ENCODE measurements at places on chromosomes 7 and 10.

DNA sequence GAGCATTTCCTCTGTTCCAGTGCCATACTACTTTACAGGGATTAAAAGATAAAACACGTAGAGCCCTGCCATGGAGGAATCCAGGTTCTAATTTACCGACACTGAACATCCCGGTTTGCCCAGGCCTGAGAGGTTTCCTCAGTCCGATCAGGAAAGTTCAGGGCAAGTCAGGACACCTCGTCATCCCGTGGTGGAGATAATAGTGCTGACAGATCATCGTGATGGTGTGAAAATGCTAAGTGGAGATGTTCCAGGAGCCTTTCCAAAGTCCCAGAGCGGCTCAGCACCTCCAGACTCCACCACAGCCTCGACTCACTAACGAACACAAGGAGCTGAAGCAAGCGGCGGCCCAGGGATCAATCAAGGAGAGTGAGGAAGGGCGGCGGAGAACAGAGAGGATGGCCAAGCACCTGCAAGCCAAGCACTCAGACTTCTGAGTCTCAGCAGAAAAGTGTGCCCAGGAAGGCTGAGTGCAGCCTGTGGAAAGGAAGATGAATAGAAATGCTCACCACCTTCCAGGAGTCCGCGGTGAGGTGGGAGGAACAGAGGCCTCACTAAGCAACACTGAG is 103.7 kb upstream of the VWC2 start:
- no peak for DNase-seq

- DNase-seq, result no peak
Measured at GRCh38 chr10:63671317-63671937, 150.2 kb downstream of the REEP3 start.

DNA sequence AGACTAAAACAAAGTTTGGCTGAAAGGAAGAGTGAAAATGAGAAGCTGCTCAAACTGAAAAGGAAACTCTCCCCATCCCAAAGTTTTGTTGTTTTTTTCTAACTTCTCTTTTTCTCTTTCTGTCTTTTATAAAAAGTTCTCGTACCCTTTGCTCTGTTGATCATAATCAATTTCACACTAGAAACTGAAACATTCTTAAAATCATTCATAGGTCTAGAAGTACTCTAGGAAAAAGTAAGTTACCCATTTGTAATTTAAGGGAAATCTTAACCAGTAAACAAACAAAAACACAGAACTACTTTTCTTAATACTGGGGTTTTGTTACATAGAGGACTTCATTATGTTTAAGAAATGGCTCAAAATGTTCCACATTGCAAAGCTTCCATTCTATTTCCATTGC is 339.8 kb downstream of the SEMA3D start:
- no peak for DNase-seq

- DNase-seq, result no peak
Measured at GRCh38 chr10:14487488-14487883, 156.8 kb upstream of the FRMD4A start.

Measured in activated T-helper 1 cell treated with anti-CD3 and anti-CD28 coated beads, Interleukin-12 subunit alpha, Interleukin-12 subunit beta, Interleukin-2, Interleukin-4 antibody, amounts not matched to agents 30 ng/mL and 10 ng/mL and 1 ng/mL, durations not matched to agents 14 hours and 24 hours and 36 hours (primary cell).